ENCODE measurements at places on chromosomes 3 and 15.

- DNase-seq = no peak
These were observed 4.1 kb downstream of the MBNL1 start for GRCh38 chr3:152272771-152273242.

DNA sequence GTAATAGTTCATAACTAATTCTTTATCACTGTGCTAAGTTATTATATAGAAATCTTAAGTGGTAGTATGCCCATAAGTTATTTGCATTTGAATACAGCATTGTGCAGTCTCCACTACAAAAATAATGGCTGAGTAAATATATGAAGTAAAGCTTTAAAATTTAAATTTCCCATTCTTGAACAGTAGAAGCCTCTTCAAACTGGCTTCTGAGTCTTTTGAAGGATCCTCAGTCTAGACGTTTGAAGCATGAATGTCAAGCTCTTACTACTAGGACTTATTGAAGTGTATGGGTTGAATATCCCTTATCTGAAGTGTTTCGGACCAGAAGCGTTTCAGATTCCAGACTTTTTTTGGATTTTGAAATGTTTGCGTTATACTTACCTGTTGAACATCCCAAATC lies 16.3 kb downstream of the MORF4L1 start:
- no peak for DNase-seq

DNA sequence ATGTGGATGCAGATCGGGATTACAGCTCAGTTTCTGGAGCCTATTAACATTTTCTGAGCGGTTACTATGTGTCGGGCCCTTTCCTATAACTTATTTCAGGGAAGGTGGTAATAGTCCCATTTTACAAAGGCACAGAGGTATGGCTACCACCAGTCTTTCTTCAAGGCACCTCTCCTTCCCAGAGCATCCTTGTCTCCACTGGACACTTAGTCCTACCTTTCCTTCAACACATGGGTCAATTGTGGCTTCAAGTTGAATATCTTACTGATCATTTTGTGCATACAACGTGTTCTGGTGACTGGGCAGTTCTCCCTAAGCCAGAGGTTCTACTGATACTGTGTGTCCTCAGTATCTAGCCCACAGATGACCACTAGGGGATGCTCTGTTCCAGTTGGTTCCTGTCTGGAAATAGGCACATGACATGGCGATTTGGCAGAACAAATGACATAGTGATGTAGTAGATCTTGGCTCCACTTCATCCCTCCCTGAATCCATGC lies 60.7 kb upstream of the CMTM8 start:
- peak; percentile 46 for DNase-seq

- peak; percentile 43 for DNase-seq
These were observed 27.2 kb downstream of the AKAP13 start for GRCh38 chr15:85407421-85408269.

- no peak for DNase-seq
These were observed 469.3 kb upstream of the MCTP2 start for GRCh38 chr15:93762036-93762435.

- no peak for DNase-seq
These were observed 594.4 kb downstream of the FOXP1 start for GRCh38 chr3:70989174-70989573.

DNA sequence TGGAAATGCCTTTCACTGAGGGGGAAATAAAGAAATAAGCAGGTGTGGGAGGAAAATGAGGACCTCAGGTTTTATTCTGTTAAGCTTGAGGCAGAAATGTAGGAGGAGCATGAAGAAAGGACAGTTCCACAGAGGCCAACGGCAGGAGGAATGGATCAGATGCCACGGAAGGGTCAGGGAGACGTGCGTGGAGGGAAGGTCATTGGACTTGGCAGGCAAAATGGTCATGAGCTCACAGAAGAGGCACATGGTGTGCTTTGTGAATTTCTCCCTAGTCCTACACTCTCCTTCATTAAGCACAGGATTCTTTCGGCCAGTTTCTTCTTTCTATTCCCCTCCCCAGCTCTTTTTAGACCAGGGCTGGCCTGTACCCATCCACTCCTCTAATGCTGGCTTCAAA lies 32.5 kb upstream of the THSD4 start:
- DNase-seq = no peak

DNA sequence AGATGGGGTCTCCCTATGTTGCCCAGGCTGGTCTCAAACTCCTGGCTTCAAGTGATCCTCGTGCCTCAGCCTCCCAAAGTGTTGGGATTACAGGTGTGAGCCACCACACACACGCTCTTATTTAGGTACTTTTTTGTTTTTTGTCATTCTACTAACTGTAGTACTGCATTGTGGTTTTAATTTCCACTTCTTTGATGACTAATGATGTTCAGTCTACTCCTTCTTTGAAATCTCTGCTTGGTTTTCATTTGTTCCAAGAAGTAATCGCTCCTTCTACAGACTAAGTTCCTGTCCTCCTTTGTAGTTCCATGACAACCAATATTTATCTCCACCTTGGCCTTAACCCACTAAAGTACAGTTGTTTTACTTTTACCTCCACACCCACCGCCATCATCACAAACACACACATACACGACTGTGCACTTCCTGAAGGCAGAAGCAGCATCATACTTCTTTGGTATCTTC lies 529 bp upstream of the DLEC1 start:
- no peak for DNase-seq

GRCh38 chr3:35649405-35649804 lies 10.1 kb downstream of the ARPP21 start:
- DNase-seq = no peak

- no peak for DNase-seq
These were observed 453.7 kb downstream of the FGF12 start for GRCh38 chr3:192273697-192274010.

DNA sequence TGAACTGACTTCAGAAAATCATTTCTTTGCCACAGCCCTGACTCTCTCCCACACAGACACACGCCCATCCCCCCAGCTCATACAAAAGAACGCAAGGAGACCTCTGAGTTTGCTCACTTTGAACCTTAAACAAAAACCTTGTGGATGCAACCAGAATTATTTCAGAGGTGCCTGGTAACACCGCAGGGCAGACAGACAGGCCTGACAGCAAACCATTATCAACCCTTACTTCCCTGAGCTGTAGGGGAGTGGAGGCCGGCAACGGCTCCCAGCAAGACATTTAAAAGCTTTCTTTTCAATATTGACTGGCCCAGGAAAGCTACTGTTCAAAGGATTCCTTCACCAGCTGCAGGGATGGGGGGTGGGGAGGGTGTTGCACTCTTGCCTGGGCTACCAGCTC lies 2.0 kb upstream of the EFCC1 start:
- DNase-seq = no peak

DNA sequence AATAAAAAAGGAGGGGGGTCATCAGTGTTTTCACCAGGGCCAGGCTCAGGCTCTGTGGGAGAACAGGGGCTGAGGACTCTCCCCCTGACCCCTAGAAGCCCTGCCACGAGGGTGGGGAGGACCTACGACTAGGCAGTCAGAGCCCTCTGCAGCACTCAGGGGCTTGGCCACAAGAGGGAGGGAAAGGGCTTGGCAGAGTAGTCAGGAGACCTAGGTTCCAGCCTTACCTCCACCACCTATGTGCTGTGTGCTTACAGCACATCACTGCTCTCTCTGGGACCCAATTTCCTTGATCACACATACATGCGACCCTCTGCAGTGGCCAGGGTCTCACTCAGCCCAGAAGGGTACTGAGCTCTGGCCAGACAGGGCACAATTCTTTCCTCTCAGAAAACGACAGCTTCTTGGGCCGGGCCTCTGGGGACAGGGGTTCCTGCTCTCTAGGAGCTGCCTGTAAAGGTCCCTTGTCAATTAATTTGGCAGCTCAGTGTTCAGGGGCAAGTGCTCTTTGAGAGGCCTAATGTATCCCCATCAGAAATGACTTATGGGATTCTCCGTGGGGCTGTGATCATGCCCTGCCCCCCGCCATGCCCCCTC lies 16.4 kb upstream of the SKIC8 start:
- no peak for DNase-seq

GRCh38 chr3:118948146-118948545 lies 86.5 kb downstream of the IGSF11 start:
- no peak for DNase-seq

DNA sequence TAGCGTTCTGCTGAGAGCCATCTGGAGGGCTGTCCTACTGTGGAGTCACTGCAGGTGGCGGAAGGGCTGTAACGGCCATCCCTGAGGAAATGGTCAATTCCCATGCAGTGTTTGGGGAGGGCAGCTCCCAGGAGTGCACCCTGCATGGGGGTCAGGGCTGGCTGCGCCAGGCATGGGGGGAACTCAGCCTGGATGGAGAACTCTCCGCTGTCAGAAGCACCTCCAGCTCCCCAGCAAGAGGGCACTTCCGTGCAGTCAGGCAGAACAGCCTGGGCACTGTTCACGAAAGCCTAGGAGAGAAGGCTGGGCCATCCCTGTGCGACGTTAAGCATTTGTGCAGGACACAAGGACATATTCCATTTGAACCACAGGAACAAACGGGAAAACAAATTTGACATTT lies 105.2 kb downstream of the LRIG1 start:
- no peak for DNase-seq

GRCh38 chr3:185737740-185738680 lies 86.8 kb downstream of the IGF2BP2 start:
- DNase-seq = no peak

DNA sequence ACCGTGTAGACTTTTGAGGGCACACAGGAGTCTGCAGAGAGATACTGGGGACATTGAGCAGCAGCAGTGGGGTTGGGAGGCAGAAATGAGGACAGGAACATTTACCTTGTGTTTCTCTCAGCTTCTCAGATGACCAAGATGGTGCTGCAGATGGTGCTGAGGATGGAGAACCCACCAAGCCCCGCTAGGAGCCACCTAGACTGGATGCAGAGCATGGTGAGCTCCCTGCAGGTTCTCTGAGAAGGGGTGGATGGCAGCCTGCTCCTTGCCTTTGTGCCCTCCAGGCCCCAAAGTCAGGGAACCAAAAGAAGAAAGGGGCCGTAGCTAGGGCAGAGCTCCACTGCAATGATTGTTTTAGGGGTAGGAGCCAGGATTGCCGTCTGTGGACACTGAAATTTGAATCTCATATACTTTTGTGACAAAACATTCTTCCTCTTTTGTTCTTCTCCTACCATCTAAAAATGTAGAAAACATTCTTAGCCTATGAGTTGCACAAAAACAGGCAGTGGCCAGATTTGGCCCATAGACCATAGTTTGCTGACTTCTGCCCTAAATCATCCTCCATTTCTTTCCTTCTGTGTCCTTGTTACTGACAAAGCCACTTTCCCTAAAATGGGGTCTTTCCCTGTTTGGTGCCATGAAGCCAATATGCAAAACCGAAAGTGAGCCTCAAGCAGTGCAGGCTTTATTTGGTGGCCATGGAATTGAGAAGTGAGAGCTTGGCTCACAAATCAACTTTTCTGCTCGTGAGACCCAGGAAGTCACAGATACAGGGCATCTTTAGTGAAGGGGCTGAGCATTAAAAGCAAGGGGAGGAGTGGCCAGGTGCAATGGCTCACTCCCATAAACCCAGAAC lies 11.9 kb upstream of the MUC20 start:
- DNase-seq = no peak

DNA sequence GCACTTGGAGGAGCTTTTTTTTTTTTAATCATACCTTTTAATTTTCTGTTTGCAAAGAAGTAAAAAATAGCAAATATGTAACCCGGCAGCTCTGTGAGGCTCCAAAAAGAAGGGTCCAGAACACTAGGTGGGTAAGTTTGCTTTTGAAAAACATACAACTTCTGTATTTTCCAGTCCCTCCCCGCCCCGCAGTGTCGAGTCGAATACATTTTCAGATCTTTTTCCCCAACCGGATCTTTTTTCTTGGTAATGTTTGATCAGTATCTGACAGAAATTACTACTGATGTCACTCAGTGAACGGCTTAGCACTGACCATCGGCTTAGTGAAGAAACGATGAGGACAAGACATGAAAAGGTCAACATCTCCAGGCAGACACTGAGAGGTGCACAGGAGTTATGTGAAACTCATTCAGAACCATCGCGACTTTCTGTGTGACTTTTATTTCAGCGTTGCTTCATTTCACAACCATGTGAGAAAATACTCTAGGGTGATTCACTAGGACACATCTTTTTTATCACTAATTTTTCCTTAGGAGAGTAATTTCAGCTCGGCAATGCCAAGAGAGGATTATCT lies 11.0 kb downstream of the ISL2 start:
- DNase-seq = no peak

GRCh38 chr3:78497021-78497420 lies 1270.8 kb downstream of the ROBO1 start:
- no peak for DNase-seq

DNA sequence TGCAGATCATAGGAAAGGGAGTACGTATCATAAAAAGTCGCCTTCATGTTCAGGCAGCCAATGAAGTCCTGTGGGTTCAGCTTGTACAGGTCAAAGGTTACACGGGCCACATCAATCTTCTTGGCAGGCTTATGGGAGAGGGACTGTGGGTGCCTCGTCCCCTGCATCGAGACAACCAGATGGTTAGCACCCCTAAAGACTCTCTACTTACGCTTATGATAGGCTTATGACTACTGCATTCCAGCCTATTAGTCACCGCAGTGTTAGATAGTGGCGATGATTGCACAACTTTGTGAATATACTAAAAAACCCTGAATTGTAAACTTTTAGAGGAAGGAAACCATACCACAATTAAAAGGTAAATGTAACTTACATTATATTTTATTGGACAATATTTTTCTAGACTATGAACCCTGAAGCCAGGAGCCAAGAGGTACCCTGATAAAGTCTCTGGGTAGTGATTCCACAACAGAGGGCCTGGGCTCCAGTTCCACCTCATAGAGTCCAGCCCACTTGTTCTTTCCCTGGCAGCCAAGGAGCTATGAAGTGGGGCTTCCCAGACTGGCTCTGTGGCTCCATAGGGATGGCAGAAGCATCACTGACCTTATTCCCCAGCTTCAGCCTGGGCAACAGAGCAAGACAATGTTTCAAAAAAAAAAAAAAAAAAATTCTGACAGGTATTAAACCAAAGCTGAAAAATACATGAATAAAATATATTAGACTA lies 2.5 kb upstream of the FANCD2 start:
- DNase-seq = no peak

Measured in activated naive CD8-positive, alpha-beta T cell treated with anti-CD3 and anti-CD28 coated beads, Interleukin-2, amount 50 U/mL, for 24 hours (primary cell).